Stimulated activated CD4-positive, alpha-beta T cell treated with anti-CD3 and anti-CD28 coated beads, Interleukin-1b, Interleukin-23, amount 100 ng/mL, for 4 hours (primary cell): ENCODE measurements at places on chromosomes 4 and X.
A peak's percentile ranks its signal among the peaks of the same experiment; 100 is the strongest.

GRCh38 chrX:78024349-78025059 is 55.1 kb upstream of the PGAM4 start:
- peak; percentile 34 for DNase-seq

GRCh38 chrX:108735679-108736508 is 469 bp downstream of the IRS4 start:
- DNase-seq, result no peak

DNA sequence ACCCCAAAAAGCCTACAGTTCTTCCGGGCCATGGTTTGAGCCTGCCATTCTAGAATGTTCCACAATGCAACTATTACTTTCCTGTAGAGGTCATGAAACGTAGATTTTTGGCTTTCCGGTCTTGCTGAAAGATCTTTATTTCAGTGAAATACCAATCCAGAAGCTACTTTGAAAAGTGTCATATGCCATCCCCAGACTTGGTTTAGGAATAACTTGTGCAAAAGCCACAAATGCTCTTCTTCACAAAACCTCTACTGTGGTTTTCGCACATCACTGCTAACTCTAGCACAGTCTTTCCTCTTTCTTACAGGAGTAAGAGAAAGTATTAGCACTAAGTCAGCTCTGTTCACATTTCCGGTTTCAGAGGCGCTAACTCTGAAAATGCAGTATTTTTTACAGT is 12.7 kb upstream of the CD40LG start:
- no peak for DNase-seq

DNA sequence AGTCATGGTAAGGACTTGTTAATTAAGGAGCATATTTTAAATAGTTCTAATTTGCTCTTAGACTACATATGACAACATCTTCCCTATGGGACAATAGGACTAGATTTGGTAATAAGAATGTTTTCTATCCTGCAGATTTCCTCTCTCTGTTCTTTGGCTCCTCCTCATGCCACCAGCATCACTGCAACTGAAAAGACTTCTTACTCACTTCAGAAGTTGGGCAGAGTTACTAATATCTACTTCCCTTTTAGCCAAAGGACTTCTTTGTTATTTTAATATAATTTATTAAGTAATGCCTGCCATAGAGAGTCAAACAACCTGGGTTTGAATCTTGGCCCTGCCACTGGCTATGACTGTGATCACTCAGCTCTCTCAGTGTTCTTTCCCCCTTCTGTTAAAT is 16.4 kb downstream of the MMAA start:
- no peak for DNase-seq

- DNase-seq, result no peak
These were observed 75.7 kb downstream of the SH2D1A start for GRCh38 chrX:124421898-124422655.

DNA sequence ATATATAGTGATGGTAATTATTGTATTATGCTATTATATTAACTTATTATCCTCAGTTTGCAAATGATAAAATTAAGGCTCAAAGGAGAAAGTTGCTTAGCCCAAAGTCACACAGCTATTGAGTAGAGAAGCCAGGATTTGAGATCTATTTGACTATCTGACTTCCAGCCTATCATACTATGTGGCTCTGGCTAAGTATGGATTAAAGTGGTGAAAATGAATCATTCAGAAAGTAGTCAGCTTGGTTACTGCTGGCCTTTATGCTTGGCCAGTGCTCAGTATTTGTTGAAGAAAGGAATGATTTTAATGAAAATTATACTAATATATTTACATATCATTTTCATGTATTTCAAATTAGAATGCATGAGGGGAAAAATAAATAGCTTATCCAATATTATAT is 219.8 kb downstream of the SHROOM3 start:
- no peak for DNase-seq
